NCI-H1694 (cell line): ENCODE measurements at places on chromosomes 1 and 21.
A peak's percentile ranks its signal among the peaks of the same experiment; 100 is the strongest.

DNA sequence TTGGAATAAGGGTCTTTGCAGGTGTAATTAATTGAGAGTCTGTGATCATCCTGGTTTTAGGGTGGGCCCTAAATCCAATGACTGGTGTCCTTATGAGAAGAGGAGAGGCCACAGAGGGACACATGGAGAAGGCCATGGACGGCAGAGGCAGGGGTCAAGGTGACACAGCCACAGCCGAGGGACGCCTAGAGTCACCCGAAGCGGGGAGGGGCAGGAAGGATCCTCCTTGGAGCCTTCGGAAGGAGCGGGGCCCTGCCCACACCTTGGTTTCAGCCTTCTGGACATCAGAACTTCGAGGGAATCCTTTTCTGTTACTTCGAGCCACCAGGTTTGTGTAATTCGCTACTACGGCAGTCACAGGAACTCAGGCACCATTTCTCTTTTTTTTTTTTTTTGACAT is 31.1 kb downstream of the RRP1 start:
- no peak for DNase-seq

GRCh38 chr1:56806804-56807203 is 12.4 kb downstream of the FYB2 start:
- no peak for DNase-seq

DNA sequence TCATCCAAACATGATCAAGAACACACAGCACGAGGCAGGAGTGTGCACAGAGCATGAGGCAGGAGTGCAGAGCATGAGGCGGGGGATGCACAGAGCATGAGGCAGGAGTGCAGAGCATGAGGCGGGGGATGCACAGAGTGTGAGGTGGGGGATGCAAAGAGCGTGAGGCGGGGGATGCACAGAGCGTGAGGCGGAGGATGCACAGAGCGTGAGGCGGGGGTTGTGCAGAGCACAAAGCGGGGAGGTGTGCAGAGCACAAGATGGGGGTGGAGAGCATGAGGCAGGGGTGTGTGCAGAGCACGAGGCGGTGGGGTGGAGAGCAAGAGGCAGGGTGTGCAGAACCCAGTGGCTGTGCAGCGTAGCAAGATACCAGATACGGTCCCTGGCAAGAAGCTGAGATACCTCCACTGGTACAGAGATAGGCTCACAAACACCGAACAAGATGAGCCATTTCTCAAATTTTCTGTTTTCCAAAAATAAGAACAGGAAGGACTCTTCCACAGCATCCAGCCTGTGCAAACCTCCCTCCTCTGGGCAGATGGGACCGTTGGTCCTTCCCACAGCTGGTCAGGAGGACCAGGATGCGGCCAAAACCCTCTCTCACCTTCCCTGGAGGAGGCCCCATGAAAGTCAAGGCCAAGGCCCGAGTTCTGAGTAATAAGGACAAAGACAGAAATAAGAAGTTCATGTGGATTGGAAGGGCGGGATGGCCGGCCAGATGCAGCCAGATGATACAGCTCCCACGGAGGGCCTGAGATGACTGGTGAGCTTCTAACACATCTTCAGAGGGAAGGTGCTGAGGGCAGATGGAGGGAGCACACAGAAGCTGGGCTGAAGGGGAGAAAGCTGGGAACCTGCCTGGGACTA is 12.0 kb downstream of the SPATC1L start:
- DNase-seq, result no peak

DNA sequence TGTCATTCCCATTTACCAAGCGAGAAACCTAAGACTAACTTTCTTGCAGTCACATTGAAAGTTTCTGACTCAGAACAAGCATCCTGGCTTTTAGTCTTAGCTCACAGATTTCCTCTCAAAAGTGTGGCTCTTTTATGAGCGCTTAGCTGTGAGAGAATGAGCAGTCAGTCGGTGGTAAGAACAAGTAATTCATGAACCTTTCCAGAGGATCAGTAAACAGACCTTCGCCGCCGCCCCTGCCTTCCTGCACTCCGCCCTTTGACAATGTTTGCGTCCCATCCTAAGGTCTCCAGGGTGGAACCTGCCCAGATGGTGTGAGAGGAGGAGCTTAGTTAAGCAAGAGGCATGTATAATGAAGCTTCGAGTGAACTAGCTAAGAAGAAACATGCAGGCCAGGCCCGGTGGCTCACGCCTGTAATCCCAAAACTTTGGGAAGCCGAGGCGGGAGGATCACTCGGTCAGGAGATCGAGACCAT is 142.4 kb downstream of the GLUL start:
- DNase-seq, result no peak

DNA sequence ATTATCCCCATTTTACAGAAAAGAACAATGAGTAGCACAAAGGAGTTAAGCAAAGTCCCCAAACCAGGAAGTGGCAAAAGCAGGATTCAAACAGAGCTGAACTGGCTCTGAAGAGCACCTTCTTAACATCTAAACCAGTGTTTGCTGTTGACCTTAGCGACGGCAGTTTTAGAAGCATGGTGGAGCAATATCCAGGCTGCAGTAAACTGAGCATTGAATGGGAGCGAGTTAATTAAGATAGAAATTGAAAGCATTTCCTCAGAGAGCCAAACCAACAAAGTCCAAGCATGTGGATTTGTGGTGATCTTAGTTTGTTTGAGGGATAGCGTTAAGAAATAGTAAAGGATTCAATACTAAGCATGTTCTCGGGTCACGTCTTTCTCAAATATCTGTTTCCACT is 13.4 kb upstream of the ZNF281 start:
- DNase-seq, result no peak

- no peak for DNase-seq
Measured at GRCh38 chr1:115666702-115667101, 24.9 kb downstream of the VANGL1 start.

- DNase-seq, result no peak
Measured at GRCh38 chr1:91777630-91778300, 108.2 kb downstream of the TGFBR3 start.

GRCh38 chr1:60835649-60836048 is 246.7 kb upstream of the NFIA start:
- DNase-seq, result no peak

GRCh38 chr1:43904660-43905551 is 28.7 kb upstream of the ARTN start:
- no peak for DNase-seq

- no peak for DNase-seq
Measured at GRCh38 chr21:45982092-45982757, 655 bp downstream of the COL6A1 start.

DNA sequence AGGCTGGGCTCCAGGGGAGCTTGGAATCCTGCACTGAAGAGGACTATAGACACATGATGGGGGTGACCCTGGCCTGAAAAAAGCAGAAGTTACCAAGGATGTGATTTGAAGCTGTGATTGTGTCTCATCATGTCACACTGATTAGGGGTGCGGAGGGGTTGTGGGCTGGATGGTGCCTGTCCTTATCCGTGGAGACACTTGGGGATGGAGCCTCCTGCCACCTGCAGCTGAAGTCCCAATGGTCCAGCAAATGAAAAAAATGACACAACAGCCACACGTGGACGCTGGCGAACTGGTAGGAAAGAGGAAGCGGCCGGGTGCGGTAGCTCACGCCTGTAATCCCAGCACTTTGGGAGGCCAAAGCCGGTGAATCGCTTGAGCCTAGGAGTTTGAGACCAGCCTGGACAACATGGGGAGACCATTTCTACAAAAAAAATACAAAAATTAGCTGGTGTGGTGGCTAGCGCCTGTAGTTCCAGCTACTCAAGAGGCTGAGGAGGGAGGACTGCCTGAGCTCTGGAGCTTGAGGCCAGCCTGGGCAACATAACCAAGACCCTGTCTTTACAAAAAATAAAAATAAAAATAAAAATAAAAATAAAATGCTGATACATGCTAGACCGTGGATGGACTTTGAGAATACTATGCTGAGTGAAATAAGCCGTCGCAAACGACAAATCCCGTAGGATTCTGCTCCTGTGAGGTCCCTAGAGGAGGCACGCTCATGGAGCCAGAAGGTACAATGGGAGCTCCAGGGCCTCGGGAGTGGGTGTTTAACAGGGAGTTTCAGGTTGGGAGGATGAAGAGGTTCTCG is 838 bp upstream of the IBA57 start:
- no peak for DNase-seq

- DNase-seq, result no peak
Measured at GRCh38 chr1:233815865-233816264, 88.6 kb upstream of the SLC35F3 start.

DNA sequence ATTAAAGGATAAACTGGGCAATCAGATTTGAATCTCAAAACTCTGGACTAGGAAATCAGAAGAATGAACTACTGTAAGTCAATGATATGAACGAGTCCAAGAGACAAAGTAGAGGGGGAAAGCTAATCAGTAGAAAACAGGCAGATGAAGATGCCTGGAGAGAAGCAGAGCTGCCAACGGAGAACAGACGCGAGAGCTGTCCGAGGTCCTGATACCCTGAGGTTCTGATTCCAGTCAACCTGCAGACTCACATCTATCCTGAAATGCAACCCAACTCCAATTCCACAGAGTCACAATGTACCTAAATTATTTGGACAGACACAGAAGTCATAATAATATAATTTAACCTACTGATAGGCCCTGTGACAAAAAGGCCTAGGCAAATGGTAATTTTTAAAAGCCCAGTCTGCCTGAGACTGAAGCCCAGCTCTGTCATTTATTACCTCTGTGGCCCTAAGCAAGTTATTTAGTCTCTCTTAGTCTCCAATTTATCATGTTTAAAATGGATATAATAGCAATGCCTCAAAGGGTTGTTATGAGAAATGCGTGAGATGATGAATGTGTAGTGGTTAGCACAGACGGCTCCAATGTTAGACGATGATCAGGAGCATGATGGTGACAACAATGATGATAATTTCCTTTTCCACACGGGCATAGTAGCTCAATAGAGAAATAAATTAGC is 33.4 kb downstream of the RGS7 start:
- no peak for DNase-seq

GRCh38 chr1:51168266-51168845 is 66.3 kb downstream of the C1orf185 start:
- no peak for DNase-seq

DNA sequence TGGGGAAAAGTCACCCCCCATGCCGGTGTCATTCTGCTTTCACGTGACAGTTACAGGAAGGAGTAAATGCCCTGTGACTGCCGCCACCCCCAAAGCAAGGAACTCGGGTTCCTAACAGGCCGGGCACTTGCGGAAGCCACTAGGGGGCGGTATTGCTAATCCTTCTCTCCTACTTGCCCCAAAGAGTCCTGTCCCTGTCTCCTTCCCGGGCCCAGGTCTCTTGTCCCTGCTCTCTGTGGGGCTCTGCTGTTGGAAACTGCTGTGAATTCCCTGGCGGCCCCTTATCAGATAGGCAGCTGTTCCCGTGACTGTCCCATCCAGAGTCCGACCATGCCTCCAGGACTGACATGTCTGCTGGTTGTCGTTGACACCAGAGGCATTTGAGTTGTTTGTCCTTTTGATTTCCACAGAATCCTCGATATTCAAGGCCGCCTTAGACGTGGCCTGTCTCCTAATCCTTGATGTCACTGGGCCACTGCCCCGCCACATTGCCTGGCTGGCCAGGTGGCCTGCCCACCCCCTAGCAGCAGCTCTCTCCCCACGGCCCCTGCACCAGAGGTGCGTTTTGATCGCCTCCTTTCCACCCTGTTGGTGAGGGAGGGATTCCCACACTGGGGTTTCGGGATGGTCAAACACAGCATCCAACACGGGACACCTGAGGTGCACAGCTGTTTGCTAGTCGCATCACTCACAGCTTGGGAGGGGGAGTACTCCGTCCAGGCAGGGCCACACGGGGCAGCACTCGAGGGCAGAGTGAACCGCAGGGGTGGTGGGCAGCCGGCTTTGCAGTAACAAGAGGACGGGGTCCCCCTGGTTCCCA is 37.3 kb downstream of the CHAF1B start:
- peak; percentile 42 for DNase-seq

DNA sequence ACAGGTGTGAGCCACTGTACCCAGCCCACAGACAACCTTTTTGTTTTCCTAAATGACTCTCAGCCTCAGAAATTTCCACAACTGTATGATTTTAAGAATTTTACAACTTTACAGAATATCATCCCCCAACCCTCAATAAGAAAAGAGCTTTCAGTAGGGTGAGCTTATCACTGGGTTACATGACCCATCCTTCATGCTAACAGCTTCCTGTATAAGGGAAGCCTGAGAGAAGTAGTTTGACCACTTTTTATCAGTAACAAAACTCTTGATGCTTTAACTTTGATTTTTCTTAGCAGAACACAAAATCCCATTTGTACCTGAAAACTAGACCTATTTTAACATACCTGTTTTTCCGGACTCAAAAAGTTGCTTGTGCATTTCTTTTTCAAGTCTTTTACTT is 9.7 kb upstream of the MYBPHL start:
- no peak for DNase-seq

- no peak for DNase-seq
Measured at GRCh38 chr1:226739696-226740065, 599 bp upstream of the ITPKB start.

- DNase-seq, result no peak
Measured at GRCh38 chr1:57254022-57254421, 169.8 kb downstream of the DAB1 start.

- no peak for DNase-seq
Measured at GRCh38 chr1:162973381-162973795, 95.8 kb upstream of the RGS4 start.

- no peak for DNase-seq
Measured at GRCh38 chr21:35538386-35538785, 489.3 kb upstream of the RUNX1 start.

DNA sequence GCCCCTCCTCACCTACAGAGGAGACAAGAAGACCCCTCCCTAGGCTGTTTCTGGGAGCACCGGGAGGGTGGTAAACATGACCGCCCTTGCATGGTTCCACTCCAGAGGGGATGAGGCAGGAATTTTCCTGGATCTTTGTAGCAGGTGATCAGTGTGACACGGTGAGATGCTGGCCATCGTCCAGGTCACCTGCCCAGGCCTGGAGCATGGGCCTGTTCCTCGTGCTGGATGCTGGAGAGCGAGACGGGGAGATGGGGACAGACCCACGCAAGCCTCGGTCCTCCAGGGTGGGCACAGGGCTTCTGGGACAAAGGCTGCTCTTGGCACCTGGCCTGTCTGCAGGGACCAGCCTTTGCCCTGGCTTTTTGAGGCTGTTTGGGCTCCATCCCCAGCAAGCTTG is 46.2 kb downstream of the DMRTB1 start:
- DNase-seq, result no peak

- DNase-seq, result no peak
Measured at GRCh38 chr1:202037706-202038296, 27.4 kb downstream of the ELF3 start.

GRCh38 chr1:23124259-23125026 is 44.2 kb downstream of the LUZP1 start:
- no peak for DNase-seq

DNA sequence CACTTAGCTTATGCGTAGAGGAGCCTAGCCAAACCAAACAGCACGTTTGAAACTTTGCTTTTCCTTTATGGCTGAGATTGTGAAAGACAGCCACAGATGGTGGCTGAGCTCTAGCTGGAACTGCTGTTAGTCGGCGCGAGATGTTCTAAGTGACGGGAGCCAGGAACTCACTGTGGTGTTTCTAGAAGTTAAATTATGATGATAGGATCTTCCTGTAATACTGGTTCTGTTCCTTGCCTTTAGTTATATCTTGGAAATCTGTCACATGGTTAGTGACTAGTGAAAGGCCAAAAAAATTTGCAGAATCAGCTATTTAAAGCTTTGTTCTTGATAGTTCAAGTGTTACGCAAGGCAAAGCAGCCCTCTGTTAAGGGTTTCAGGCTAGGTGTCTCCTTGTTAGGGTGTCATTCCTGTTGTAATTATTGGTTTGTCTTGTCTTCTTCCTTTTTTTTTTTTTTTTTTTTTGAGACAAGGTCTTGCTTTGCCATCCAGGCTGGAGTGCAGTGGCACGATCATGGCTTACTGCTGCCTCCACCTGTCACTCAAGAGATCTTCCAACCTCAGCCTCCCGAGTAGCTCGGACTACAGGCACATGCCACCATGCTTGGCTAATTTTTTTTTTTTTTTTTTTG is 22.6 kb downstream of the AK4 start:
- DNase-seq, result peak; percentile 72

- peak; percentile 53 for DNase-seq
Measured at GRCh38 chr1:209618756-209619420, 33.3 kb downstream of the LAMB3 start.
